Activated CD8-positive, alpha-beta memory T cell treated with anti-CD3 and anti-CD28 coated beads, Interleukin-2, amount 50 U/mL, for 48 hours (primary cell): ENCODE measurements at places on chromosomes 11 and 22.

DNA sequence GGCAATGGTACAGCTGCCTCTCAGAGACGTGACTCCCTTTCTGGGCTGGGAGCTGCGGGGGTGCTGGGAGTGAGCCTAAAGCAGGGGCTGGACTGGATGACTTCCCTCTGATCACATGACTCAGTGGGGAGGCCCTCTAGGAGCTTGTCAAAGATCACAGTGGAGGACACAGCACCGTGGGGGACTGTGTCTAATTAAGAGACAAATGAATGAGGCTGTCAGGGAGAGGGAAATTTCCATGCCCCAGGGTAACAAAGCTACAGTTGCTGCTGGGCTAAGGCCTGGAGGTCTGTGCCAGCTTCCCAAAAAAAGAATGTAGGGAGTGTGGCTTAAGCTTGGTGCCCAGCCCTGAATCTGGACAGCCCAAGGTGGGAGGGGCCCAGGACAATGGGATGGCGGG lies 262.8 kb upstream of the PLET1 start:
- no peak for DNase-seq

DNA sequence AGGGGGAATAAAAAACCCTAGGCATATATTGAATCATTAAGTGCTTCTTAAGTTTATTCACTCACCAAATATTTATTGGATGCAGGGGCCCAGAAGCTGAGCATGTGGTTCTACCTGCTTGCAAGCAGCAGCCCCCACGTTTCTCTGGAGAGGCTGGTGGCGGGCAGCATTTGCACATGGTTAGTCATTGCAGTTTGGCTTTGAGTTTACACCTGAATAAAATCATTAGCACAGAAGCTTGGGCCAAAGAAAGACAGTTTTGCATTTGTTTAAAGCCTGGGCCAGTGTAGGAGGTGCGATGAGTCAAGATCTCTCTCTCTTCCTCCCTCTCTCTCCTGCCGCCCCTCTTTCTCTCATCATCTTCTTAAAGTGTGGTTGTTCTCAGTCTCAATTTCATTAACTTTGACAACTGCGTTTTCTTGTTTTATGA lies 72.6 kb downstream of the C22orf31 start:
- peak; percentile 61 for DNase-seq

GRCh38 chr11:37762079-37762478 lies 1164.0 kb upstream of the RAG2 start:
- DNase-seq: no peak

DNA sequence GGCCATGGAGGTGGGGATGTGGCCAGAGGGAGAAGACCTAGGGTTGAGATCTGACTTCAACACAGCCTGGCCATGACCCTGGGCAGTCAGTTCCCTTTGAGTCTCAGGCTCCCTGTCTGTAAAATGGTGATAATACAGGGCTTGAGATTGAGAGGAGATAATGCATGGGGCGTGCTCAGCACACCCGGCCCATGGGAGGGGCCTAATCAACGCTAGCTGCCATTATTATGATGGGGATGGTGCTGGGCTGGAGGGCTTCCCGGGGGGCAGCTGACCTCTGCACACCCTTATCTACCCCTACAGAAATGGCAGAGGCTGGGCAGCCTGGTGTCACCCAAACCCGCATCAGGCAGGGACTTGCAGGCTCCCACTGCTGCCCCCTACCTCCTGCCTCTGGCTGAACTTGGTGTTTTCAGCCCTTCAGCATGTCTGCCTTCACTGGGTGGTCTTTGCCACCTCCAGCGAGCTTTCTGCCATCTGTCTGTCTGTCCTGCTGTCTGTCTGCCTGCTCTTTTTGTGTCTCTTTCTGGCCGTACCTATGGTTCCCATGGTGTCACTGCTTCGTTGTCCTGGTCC lies 84.5 kb downstream of the CACNA1I start:
- DNase-seq: no peak

DNA sequence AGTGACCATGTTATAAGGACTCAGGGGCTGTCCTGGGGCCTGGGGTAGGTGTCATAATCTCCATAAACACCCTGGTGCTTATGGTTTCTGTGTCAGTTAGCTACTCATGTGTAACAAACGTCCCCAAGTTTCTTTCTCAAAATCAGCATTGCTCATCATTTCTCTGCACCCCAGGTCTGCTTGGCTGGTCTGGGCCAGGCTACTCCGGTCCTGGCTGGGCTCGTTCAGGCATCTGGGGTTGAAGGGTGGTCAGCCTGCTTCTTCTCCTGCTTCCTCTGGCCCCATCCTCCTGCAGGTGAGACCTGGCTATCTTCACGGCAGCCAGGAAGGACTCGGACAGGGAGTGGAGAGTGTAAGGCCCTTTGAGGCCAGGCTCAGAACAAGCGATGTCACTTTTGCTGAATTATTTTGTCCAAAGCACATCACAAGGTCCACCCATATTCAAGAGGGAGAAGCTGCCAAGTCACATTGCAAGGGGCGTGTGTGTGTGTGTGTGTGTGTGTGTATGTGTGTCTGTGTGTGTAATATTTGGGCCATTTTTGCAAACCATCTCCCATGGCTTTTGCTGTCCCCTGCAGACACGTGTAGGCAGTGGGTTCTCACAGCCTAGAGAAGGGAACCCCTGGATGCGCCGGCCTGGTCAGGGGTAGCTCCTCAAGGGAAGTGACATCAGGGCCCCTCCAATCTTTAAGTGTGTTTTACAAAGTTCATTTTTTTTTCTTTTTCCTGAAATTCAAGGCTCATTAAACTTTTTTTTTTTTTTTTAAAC lies 535.8 kb downstream of the TBC1D22A start:
- no peak for DNase-seq

- no peak for DNase-seq
Observed at GRCh38 chr22:20061481-20061861, 18.6 kb upstream of the DGCR8 start.

- no peak for DNase-seq
Observed at GRCh38 chr11:45698777-45699497, 33.5 kb upstream of the CHST1 start.

GRCh38 chr11:84687433-84687832 lies 939.7 kb downstream of the DLG2 start:
- DNase-seq: no peak

- DNase-seq: no peak
Observed at GRCh38 chr11:64400102-64400501, 41.1 kb downstream of the RPS6KA4 start.

DNA sequence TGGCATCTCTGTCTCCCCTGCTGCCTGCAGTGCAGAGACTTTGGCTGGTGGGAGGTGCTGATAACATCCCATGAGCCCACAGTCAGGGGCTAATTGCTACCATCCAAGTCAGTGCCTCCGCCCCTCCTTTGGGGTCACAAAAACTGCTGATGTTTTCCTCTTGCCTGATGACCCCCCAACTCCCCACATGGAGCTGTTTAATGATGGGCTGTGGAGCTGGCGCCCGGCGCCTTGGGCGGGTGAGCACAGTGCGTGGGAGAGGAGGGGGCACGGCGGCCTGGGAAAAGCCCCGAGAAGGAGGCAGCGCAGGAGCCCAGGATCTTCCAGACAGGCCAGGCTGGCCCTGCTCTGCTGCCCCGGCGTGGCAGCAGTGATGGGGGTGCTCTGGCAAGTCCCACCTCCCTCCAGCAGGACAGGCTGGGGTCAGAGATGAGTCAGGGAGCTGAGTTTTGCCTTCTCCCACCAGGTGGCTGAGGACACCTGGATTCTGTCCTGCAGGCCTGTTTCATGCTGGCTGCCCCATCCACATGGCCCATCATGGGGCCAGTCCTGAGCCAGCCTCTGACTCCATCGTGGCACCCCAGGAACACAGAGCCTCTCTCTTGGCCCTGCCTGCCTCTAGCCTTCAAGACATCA lies 43.8 kb downstream of the NECTIN1 start:
- no peak for DNase-seq

DNA sequence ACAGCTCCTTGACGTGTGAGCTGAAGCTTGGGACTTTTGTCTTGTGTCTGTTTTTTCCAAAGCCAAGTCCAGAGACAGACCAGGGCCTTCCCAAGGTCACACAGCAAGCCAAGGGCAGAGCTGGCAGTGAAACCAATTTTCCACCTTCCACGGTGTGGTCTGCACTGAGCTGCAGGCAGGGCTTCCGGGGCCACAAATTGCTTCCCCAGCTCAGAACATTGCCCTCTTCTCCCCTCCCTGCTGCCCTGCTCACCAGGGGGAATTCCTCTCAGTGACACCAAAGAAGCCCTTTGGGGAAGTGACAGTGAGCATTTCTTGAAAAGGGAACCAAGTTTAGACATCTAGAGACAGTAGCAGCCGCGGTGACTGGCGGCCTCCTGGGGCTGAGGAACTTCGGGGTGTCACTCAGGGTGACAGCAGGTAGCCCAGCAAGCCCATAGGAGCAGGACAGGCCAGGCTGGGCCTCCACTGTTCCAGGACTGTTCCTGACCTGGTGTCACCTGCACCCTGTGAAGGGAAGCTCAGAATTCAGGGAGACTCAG lies 9.2 kb downstream of the FXYD2 start:
- DNase-seq: peak; percentile 80

DNA sequence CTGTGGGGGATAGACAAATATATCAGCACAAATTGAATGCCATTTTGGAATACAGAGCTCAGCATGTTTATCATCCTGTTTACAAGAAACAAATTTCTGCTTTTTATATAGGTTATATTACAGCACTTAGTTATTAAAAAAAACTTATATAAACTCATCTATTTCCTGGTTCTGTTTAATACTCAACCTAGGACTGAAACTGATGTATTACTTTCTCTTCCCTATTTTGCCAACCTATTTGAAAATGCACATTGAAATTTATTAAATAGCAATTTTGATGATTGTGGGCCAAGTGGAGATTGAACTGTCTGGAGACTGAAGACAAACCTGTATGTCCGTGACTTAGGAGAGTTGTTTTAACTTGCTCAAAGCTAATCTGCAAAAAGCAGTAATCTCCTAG lies 288.3 kb upstream of the ANO3 start:
- no peak for DNase-seq

- DNase-seq: no peak
Observed at GRCh38 chr11:127369356-127369755, 368.8 kb upstream of the KIRREL3 start.

DNA sequence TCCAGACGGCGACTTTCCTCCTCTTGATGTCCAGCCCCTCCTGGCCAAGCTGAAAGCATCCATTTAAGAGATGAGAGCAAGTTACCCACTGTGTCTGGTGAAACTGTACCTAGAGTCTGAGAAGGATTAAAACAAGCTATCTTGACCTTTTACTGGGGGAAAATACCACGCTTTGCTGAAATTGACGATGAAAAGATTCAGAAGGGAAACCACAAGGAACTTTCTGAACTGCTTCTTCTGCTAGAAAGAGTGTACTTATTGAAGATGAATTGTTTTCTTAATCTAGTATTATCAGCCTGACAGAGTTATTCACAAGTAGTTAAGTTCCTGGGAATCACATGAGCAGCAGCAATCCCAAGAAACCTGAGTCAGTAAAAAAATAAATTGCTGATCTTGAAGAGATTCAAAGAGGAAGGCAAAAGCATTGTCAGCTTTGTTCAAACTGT lies 13.1 kb upstream of the MS4A6A start:
- no peak for DNase-seq

DNA sequence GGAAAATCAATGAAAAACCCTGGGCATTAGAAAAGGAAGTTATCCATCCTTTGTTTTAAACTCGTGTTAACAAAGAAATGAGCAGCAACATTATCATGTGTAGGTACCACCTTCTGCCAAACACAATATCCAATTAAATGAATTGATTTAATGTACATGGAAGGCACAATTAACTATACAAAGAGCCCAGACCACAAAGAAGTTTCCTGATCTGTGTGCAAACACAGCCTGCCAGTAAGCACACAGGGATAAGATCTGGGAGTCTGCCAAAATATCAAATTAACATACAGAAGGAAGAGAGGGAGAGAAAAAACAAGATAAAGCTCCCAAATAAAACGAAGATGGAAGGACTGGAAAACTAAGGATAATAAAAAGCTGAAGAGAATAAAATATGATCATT lies 54.1 kb upstream of the SLC25A1 start:
- no peak for DNase-seq

- DNase-seq: no peak
Observed at GRCh38 chr11:62431171-62431901, 12.5 kb downstream of the SCGB1A1 start.
